Eye (tissue), 1 donor: ENCODE measurements at places on chromosomes 5 and 9.

GRCh38 chr5:76175051-76175666 is 92.0 kb downstream of the SV2C start:
- DNase-seq: peak; percentile 83

DNA sequence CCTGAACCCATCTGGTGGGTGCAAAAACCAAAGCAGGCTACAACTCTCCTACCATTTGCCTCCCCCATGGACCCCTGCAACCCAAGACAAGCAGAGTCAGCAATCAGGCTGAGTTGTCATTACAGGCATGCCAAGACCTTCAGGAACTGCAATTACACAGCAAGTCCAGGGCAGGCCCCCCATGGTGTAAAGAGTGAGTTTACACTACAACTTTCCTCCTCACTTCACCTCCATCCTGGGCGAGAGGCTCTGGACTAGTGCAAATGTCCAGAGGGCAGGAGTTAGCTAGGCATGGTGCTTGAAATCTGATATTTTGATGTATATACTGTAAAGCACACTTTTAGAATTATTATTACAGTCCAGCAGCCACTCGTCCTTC is 7.0 kb upstream of the P4HA2 start:
- no peak for DNase-seq

DNA sequence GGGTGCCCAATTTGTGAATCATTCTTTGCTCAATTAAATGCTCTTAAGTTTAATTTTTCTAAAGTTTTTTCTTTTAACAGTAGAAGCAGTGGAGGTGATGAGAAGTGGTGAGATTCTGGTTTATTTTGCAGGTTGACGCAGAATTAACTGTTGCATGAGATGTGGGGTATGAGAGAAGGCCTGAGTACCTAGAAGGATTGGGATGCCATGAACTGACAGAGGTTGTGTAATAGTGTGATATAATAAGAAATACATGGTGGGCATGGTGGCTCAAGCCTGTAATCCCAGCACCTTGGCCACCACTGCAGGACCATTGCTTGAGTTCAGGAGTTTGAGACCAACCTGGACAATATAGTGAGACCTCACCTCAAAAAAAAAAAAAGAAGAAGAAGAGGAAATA is 8.4 kb upstream of the SH3TC2 start:
- no peak for DNase-seq

GRCh38 chr5:84603568-84604185 is 219.0 kb upstream of the EDIL3 start:
- peak; percentile 59 for DNase-seq

- no peak for DNase-seq
These were observed 61.9 kb upstream of the ORM1 start for GRCh38 chr9:114261026-114261425.

DNA sequence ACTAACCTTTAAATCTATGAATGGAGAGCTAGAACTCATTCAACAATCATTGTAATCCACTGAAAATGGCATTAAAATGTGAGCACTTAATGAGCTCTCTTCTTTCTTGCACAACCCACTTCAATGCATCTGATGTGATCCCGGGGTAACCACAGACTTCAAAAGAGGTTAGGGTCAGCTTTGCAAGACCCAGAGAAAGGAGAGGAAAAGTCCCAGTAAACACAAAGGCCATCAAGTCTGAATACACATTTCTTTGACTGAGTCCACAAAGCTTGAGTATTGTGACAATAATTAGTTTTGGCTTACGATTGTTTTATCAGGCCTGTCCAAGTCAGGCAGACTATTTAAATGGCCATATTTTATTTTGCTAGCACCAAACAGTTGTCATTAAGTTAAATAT is 148.8 kb upstream of the ZNF608 start:
- peak; percentile 98 for DNase-seq

GRCh38 chr9:133419005-133419404 is 1.2 kb upstream of the REXO4 start:
- DNase-seq: no peak

DNA sequence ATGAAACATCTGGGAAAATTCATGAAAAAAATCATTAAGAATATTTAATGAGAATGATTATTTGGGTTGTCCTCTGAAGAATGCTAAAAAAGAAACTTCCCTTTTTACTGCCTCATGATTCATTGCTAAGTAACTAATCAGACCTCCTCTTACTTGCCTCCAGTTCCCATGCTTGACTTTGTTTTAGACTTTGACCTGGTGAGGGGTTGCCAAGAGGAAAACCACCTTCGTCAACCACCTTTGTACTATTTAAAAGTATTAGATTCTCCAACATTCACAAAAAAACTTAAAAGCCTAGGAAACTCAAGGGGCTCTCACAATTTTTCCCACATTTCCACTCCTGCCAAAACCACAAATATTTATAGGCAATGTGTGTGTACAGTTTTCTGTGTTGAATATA is 115.2 kb upstream of the ST8SIA4 start:
- DNase-seq: no peak

GRCh38 chr9:132049323-132049882 is 30.3 kb downstream of the MED27 start:
- no peak for DNase-seq

- no peak for DNase-seq
These were observed 78.8 kb downstream of the USP20 start for GRCh38 chr9:129914051-129914450.

GRCh38 chr9:125902831-125903512 is 155.8 kb downstream of the PBX3 start:
- no peak for DNase-seq

DNA sequence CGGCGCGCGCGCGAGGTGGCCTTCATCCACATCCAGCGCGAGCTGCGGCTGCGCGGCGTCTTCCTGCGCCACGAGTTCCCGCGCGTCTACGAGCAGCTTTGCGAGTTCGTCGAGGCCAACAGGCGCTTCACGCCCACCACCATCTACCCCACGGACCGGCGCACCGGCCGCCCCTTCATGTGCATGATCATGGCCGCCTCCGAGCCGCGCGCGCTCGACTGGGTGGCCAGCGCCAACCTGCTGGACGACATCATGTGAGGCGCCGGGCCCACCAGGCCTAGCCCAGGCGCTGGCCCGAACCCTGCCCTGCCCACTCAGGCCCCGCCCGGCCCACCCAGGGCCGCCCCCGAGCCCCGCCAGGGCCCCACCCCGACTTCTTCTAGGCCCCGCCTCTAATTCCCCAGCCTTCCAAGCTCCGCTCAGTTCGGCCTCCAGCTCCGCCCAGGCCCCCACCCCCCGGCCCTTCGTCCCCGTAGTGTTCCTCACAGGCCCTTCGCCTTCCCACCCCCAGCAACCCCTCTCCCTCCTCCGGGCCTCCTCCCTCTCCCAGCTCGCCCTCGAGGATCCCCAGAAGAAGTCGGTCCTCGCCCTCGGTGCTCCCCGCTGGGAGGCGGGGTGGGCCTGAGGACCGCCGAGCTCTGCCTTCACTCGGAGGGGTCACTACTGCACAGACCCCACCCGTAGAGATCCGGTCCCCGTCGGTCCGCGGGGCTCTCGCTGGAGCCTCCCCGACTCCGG is 2.0 kb upstream of the PHPT1 start:
- peak; percentile 55 for DNase-seq

DNA sequence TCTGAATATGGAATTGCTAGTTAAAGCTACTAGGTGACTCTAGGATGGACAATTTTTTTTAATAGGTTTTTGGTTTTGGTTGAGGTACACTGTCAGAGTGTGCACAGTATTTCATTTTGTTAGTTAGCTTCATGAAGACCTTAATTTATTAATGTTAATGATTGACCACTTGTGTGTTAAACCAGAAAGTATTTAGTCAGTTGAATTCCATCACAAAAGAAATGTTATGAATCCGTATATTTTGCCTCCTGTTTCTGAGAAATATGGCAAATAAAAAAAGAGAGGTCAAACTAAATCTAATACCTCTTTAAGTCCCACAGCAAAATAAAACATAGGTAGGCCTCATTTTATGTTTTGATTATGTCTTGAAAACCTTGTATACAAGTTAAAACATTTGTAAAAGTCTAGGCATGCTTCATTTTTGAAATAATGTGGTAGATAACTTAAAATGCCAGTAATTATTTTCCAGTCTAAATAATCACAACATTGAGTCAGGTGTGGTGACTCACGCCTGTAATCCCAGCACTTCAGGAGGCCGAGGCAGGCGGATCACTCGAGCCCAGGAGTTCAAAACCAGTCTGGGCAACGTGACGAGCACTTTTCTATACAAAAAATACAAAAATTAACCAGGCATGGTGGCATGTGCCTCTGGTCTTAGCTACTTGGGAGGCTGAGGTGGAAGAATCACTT is 50.8 kb downstream of the ITGA1 start:
- no peak for DNase-seq

GRCh38 chr9:137781906-137782585 is 95.5 kb upstream of the CACNA1B start:
- DNase-seq: no peak

- DNase-seq: no peak
These were observed 1290.3 kb upstream of the CDH9 start for GRCh38 chr5:28328681-28329080.

DNA sequence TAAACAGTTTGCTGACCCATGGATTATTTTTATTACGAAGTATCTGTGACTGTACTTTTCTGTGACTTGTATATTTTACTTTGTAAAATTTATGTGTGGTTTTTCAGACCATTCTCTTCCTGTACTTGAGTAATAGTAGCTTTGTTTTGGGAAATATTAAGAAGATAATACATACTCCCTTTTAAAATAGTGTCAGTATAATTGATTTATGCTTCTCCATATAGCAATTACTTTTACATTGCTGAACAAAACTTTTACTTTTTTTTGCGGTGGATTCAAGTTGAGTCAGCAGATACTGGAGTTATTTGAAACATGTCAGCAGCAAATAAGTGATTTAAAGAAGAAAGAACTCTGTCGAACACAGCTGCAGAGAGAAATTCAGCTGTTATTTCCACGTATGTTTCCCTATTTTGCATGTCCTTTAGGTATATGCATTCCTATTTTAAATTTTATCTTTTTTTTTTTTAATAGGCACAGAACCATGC is 28.4 kb downstream of the TENT2 start:
- no peak for DNase-seq

DNA sequence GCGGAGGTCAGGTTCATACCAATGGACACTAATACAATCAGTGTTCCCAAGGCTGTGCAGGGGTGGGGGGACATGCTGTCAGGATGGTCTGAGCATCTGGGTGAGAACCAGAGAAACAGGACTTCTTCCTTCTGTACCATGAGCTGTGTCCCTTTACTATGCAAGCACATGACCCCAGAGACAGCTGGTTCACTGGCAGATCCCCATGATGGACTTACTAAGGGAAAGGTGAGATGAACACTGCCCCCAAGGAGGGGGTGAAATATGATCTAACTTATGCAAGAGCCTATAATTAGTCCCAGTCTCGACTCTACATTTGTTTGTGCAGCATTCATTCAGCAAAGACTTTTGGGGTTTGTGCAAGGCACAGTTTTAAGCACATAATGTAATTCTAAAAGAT is 91.4 kb downstream of the LIFR start:
- no peak for DNase-seq

GRCh38 chr5:89972901-89973300 is 436.7 kb downstream of the CETN3 start:
- DNase-seq: no peak

GRCh38 chr5:77777281-77777892 is 1.2 kb upstream of the TBCA start:
- no peak for DNase-seq

DNA sequence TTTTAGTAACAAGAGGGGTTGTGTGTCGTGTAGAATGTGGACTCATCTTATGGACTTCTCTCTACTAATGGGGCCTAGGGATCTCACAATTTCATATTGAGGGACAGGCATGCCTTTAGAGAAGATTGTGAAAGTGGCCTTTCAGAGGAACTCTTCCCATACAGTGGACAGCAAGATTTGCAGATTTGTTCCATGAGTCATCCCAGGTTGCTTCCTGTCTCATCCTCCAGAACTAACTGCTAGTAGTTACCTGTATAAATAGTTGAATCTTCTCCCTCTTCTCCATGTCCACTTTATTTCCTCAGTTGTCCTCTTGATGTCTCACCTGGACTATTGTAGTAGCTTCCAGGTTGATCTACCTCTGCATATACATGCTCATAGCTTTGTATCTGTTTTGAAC is 997.5 kb upstream of the CTNND2 start:
- DNase-seq: no peak

DNA sequence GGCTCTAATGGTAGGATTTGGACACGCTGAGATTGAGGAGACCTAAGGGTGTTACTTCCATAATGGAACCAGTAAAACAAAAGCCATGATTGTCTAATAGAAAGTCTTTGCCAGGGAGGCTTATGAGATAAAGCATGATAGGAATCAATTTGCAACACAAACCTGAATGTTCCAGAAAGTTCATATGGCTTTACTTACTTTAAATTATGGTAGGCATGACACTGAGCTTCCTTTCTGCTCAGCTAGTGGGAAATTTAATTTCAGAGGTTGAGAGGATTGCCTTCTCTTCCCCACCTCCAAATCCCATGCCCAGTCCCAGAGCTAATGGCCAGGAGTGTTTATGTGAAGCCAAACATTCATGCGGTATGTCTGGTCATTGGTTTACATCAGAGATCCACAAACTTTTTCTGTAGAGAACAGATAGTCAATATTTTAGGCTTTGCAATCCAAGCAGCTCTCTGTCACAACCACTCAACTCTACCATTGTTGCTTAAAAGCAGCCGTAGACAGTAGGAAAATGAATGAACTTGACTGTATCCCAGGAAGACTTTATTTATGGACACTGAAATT is 114.5 kb downstream of the UGCG start:
- no peak for DNase-seq

DNA sequence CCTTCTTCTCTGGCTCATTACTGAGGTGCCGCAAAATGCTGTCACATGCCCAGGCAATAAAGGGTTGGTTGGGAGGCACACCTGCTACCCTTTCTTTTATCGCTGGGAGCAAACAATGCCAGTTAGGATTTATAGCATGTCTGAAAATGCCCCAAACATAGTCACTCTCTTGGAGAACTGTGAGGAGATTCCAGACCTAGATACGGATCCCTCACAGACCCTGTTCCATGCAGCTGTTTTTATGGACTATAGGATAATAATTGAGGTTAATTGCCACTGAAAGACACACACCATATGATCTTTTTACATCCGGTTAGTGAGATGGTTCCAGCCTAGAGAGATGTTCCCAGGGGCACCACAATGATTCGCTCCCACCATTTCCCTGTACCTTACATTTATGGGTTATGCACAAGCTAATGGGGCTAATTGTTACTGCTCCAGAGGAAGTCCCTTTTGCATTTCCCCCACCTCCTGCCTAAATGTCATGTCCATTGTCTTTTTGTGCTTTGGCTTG is 318.1 kb downstream of the PIK3R1 start:
- DNase-seq: no peak

DNA sequence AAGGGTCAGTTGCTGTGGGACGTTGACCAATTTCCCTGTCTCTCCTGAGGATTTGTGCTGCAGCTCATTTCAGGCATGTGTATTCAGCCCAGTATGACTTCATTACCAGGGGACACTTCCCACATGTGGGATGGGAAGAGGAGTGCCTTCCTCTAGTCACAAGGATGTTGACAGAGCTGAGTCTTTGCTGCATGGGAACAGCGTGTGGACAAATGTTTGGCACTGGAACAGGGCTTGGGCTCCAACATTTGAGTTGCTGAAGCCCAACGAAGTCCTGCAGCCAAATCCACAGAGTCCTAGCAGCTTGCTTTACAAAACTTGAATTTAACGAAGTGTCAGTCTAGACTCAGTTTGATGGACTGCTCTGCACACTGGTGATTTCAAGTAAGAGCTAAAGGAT is 283.2 kb downstream of the SH3GL2 start:
- DNase-seq: no peak
